ENCODE measurements at places on chromosomes 5 and 9.

GRCh38 chr5:180140571-180140970 lies 68.4 kb downstream of the RASGEF1C start:
- DNase-seq: no peak

GRCh38 chr9:90064971-90065370 lies 460.2 kb downstream of the GADD45G start:
- DNase-seq: no peak

- no peak for DNase-seq
Observed at GRCh38 chr5:137438932-137439331, 60.2 kb downstream of the SPOCK1 start.

DNA sequence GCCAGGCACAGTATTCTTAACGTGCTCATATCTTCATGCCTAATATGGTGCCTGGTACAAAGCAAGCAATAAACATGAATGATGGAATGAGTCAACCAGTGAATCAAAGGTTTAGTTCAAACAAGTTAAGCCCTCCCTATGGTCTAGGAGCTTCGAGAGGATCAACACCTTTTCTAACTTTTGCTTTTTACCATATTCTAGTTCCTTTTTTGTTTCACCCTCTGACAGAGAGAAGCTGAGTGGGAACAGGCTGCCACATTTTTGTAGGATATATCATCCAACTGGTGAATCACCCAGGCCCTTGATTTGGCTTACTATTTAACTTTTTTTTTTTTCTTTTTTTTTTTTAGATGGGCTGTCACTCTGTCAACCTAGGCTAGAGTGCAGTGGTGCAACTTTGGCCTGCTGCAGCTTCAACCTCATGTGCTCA lies 39.3 kb upstream of the TNC start:
- DNase-seq: no peak

GRCh38 chr5:113150821-113151220 lies 174.2 kb downstream of the DCP2 start:
- no peak for DNase-seq

- DNase-seq: no peak
Observed at GRCh38 chr5:122056913-122057312, 21.1 kb downstream of the LOX start.

- DNase-seq: no peak
Observed at GRCh38 chr5:134944630-134945029, 23.1 kb upstream of the CATSPER3 start.
